Stromal cell of bone marrow (primary cell): ENCODE measurements at places on chromosomes 5 and 9.
A peak's percentile ranks its signal among the peaks of the same experiment; 100 is the strongest.

DNA sequence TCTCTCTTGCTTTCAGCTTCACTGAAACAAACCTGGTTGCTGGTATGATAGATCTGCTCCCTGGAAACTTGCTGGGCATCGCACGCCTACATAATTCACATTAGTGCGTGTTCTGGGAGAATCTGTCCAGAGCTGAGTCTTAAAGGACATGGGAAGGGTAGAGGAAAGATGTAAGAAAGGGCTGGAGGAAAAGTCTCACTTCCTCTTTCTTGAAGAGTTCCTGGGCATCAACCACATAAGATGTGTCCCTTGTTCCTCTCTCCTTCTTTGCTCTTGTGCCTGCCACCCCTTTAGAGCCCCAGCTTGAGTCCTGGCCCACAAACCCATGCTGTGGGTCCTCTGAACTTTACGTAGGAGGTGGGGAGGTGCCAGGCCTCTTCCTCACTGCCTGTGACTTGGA is 205.3 kb upstream of the PANK3 start:
- no peak for DNase-seq

DNA sequence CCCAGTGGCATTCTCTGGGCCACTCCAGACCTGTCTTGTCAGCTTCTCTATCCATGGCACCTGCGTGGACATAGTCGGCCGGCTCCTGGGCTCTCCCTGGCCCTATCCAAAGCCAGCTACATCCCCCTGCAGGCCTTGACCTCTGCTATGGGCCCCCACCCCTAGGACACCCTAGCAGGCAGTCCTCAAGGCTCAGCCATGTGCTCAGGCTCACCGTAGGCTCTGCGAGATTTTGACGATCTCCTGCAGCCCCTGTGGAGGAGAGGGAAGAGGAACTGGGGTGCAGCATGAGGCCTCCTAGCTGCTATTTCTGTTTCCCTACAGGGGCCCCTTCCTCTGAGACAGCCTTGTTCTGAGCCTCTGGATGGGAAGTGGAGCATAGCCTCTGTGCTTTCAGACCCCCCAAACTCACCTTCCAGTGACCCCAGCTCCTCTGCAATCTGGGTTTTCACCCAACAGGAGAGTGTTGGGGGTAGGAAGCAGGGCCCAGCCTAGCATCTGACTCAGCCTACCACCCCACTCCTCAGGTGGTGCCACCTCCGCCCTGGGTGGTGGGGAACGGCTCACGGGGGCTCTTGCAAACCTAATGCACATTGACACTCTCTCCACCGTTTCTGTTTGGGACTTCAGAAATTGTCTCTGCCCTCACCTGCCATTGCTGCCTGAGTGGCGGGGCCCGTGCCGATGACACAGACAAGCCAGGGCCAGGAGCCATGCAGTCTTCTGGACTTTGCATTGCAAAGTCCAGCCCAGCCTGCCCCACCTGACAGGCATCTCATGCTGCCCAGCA is 36.7 kb downstream of the HRH2 start:
- no peak for DNase-seq

DNA sequence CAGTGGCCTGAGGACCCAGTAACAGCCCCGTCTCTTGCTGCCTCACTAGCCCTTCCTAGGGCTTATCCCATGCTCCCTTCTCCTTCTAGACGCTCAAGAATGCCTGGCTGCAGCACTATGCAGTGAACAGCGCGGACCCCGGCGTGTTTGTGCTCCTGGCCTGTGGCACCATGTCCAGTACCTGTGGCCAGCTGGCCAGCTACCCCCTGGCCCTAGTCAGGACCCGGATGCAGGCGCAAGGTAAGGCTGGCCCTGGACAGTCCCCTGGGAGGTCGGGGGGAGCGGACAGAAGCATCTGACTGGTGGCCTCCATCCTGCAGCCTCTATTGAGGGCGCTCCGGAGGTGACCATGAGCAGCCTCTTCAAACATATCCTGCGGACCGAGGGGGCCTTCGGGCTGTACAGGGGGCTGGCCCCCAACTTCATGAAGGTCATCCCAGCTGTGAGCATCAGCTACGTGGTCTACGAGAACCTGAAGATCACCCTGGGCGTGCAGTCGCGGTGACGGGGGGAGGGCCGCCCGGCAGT is 20.5 kb downstream of the PTGES2 start:
- DNase-seq: no peak

- no peak for DNase-seq
These were observed 194.9 kb downstream of the ATP10B start for GRCh38 chr5:160657068-160657507.

GRCh38 chr5:34897646-34898045 is 17.7 kb downstream of the RAD1 start:
- no peak for DNase-seq

DNA sequence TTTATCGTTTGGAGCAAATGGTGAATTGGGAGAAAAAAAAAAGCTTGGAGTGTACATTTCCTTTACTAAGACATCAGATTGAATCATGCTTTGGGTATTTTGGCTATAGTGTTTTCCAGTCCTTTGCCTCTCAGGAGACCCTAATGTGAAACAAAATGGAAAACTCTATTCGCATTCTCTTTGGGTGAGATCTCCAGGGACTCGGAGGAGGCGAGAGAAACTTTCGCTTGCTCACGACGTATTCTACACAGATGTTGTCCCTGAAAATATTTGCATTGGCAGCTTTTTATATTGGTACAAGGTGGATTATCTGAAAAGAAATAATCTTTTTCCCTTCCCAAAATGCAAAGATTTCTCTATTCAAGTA is 1240.1 kb upstream of the WWC1 start:
- no peak for DNase-seq

GRCh38 chr5:157690690-157691433 is 19.5 kb downstream of the C5orf52 start:
- no peak for DNase-seq

GRCh38 chr5:111739416-111739815 is 17.6 kb downstream of the NREP start:
- no peak for DNase-seq

- no peak for DNase-seq
These were observed 54.6 kb upstream of the ABL1 start for GRCh38 chr9:130780415-130780814.

- DNase-seq: no peak
These were observed 1262.0 kb upstream of the DMAC1 start for GRCh38 chr9:9061627-9062026.

DNA sequence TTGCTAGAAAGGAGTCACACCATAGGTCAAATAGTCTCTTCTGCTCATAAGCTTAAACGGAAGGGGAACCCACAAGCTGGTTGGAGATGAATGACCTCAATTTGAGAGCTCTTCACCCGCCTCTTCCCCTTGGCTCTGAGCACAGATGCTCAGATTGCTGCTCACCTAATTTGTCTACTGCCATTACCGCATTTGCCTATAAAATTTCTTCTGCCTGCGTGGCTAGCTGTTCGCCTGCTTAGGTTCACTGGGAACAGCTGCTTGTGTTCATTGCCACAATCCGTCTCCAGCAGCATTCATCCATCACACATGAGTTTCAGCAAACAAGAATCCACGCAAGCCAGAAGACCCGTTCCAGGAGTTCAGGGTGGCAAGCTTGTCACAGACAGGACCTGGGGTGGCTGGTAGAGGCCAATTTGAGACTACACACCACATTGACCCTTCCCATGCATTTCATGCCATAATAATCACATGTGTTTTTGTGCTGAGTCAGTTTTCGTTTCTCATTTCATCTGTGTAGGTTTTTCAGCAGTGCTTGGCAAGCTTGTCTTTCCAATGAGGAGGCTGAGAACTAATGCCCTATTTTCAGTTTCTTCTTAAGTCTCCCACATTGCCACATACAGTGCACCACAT is 50.2 kb upstream of the DNAH5 start:
- DNase-seq: no peak

DNA sequence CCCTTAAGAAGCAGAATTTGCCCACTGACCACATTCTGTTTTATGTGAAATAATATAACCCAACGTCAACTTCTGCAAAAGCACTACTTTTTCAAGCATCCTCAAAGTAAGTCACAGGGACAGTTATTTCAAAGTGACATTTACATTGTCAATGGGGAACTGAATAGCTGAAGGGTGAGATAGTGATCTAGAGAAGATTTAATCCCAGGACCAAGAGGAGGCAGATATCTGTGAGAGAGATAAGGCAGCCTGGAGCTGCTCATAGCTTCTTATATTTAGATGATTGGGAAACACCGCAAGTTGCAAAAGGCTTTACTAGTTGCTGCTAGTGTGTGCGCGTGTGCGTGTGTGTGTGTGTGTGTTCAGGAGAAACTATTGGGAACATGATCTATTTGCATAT is 210.4 kb upstream of the RFX3 start:
- DNase-seq: no peak

- DNase-seq: no peak
These were observed 143.6 kb downstream of the BOD1 start for GRCh38 chr5:173472784-173473278.

- DNase-seq: peak; percentile 46
These were observed 31.4 kb upstream of the ANKRD55 start for GRCh38 chr5:56264417-56265025.

- no peak for DNase-seq
These were observed 40.0 kb downstream of the AMBP start for GRCh38 chr9:114037961-114038723.

DNA sequence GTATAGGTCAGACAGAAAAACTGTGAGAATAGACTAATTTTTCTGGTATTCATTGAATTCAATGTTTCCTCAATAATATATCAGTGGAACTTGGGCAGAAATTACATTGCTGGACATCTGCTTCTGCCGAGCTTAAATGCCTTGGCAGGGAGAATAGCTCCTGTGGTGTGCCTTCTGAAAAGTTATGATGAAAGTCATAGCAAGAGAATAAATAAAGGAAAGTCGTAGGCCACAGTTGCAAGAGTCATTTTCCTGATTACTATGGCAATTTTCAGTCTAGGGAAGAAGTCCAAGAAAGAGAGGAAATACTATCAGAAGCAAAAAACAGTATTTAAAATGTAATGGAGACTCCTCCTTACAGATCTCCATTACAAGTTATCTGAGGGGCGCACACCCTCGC is 1596.1 kb upstream of the WWC1 start:
- DNase-seq: no peak

- DNase-seq: no peak
These were observed 113.8 kb upstream of the TAF11L2 start for GRCh38 chr5:17384181-17384580.

DNA sequence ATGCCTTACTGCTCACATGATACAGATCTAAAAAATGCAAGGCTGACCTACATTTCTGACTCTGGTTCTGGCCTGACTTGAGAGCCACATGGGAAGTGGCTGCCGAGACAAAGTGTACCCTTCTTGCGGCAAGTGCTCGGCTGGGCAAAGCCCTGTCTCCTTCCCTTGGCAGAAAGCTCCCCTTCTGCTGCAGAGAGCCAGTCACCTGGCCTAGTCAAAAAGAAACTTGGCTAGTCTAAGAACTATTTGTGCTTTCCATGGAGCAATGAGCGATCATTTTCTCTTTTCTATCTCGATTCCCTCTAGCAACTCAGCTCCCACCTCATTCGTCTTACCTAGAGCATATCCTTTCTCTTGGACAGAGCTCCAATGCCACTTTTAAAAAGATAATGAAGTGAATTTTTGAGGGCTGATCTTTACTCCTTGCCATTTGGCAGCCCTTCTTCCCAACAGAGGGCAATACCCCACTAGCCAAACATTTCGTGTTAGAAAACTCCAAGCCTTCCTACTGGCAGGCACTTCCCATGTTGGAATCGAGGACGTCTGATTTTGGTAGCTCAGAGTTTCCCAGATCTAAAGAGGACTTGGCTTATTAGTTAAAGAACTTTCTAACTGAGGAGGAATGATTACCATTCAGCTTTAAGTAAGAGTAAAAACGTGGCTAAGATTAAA is 108.1 kb upstream of the PRRC1 start:
- no peak for DNase-seq

GRCh38 chr5:88679638-88680037 is 203.3 kb downstream of the MEF2C start:
- DNase-seq: no peak

GRCh38 chr5:132000677-132001453 is 10.6 kb downstream of the ACSL6 start:
- no peak for DNase-seq

DNA sequence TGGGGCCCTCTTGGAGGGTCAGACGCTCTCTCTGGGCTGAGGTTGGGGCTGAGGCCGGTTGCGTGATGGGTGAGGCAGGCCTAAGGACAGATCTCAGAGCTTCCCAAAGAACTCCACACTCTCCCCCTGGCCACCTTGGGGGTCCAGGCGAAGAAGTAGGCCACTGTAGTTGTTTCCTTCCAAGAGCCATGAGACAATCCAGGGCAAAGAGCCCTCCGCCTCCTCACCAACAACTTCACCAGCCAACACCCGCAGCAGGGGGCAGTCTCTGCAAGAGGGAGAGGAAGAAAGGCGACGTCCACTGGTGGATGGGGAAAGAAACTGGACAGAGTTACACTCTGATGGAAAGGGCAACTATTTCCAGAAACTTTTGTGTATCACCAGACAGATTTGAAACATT is 10.7 kb downstream of the SLC35A4 start:
- no peak for DNase-seq

DNA sequence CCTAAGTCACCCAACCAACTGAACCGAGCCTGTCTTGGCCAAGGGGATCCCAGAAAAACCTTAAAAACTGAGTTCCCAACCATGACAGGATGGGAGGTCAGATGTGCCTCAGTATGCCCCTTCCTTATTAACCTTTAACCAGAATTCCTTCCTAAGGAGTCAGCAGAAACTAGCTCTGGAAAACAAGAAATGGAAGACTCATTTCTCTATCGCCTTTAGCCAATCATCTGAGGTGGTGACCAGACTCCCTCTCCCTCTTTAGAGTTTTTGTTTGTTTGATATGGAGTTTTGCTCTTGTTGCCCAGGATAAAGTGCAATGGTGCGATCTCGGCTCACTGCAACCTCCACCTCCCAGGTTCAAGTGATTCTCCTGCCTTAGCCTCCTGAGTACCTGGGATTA is 37.5 kb downstream of the SLC28A3 start:
- no peak for DNase-seq

- DNase-seq: no peak
These were observed 31.2 kb upstream of the APC start for GRCh38 chr5:112706446-112707016.

DNA sequence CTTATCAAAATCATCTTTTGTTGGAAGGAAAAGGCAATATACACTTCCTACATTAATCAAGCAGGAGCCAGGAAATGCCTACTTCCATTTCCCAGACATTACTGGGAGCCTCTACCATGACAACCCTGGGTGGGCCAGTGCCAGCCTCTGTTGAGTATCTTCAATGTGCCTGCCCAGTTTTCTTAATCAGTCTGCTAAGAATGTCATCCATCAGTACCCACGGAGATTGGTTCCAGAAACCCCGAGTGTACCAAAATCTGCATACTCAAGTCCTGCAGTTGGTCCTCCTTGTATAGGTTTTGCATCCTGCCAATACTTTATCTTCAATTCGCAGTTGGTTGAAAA is 82.4 kb downstream of the MARCHF3 start:
- no peak for DNase-seq

- no peak for DNase-seq
These were observed 622.1 kb downstream of the MAT2B start for GRCh38 chr5:164127527-164127926.

- peak; percentile 30 for DNase-seq
These were observed 68.6 kb upstream of the DPYSL3 start for GRCh38 chr5:147578228-147579024.

DNA sequence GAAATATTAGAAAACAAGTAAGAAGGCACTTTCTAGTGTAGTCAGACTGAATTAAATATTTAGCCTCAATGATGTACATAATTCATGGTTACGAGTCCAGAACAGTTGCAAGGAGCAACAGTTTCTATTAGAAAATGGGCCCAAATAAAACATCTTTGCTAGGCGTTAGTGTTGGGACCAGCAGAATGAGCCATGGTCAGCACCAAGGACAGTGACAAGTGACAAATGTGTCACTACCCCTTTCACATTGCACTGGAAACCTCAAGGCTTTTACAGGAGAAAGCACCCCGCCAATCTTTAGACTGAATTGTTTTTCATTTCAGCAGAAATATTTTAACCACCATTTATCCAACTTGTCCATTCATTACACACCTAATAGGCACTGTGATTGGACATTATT is 301.3 kb upstream of the ADCY2 start:
- DNase-seq: no peak
